Activated CD4-positive, alpha-beta T cell treated with anti-CD3 and anti-CD28 coated beads for 36 hours (primary cell): ENCODE measurements at places on chromosomes 5 and 9. TPM values are rescaled to one million over a fixed set of nuclear protein-coding genes. Genes with fewer than 3 reads are reported as not detected.

RBM22 gene
- total RNA-seq, result 59.9 TPM

GRCh38 chr9:84857211-84857610, 187.7 kb downstream of the NTRK2 start:
- DNase-seq, result no peak

DNA sequence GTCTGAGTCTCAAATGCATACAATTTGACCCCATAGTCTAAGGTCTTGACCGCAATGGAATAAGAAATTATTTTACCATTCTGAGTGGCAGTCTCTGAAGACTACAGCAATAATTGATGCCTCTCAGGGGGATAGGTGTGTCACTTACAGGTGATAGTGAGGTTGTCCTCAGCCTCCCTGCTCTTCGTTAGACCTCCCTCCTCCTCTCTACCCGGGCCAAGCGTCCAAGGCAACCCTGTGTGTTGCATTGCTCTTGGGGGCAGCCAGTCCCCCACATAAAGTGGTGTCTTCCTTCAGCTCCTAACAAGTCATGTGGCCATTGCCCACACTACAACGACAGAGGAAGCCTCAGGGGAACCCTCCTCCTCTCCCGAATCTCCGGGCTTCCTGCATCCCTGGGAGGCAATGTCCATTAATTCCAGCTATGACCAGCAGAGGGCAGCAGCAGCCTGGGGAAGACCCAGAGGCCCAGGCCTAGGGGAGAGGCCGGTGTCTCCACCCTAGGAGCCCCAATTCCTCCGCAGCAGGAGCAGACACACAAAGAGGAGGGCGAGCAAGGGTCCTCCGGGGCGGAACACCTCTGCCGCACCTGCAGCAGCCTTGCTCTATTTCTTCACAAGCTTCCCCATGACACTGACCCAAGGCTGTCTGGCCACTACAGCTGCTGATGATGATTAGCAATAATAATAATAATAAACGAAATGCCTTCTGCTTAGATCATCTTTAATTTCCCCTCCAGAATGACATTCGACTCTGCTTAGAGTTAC, 134.8 kb downstream of the KCNIP1 start:
- DNase-seq, result peak; percentile 84

DNA sequence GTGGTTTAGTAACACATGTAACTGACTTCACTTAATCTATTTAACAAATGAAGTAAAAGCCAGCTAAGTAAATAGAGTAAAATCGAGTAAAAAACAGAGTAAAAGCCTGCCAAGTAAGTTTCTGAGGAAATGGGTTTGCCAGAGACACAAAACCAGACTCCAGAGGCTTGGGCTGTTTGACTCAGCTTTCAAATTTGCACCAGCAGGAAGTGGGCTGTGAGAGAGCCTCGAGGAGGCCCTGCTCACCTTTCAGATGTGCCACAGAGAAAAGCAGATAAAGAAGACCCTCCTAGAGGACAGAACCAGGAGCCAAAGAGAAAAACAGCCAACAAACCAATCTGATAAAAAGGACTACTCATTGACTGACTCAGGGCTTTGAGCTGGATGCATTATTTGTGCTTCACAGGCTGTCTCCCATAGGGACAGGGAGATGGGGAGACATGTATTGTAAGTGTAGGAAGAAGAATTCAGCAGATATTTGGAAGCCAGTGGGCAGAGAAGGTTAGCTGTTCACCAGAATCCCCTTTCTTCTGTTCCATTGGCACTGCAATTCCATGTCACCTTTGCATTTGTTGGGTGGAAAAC, 14.4 kb upstream of the AMACR start:
- DNase-seq, result peak; percentile 72

DNA sequence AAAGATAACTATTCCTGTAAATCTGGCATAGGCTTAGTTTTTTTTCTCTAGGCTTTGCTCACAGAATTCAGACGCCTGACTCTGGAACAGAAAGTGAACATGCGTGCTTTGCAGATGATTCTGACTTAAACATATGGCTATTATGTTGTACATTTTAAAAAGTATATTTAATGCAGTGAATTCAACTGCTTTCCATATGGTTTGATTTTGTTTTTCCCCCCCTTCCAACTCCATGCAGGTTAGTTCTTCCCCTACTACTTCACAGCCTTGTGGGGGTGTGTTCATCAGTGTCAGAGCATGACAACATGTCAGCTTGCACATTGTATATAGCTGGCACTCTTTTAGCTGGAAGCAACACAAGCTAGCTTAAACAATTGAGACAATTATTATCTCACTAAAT, 226.8 kb downstream of the TMEM167A start:
- DNase-seq, result no peak

DNA sequence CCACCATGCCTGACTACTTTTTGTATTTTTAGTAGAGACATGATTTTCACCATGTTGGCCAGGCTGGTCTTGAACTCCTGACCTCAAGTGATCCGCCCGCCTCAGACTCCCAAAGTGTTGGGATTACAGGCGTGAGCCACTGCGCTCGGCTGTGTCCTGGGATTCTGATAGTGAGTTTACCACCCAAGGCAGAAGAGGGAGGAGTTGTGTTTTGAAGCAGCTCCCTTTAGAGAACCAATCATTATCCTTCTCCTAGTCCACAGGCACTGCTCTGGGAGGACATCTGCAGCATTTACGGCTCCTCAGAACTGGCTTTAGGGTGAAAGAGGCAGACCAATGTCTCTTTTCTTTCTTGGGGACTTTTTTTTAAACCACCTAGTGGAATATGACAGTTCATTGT, 5.7 kb downstream of the C9orf152 start:
- no peak for DNase-seq

- no peak for DNase-seq
Observed at GRCh38 chr5:77168161-77168878, 42.2 kb upstream of the PDE8B start.

GRCh38 chr5:5409151-5409810, 13.2 kb upstream of the ICE1 start:
- DNase-seq, result peak; percentile 36

GRCh38 chr9:34554211-34555001, 31.6 kb upstream of the ENHO start:
- DNase-seq, result no peak

DNA sequence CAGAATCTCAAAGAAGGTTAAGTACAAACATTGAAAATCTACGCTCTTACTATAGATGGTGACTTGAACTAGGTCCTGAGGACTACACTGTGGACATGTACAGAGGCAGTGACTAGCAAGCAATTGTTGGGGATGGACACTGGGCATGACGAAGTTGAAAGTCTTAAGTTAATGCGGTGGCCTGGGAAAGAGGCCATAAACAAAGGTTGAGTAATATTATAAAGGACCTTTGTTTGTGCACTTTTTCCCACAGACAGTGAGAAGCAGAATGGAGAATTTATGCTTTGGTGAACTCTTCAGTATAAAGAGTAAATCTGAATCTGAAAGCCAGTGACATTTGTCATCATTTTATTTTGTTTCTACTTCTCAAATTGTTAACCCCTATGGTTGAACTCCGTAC, 15.3 kb downstream of the ALDH1A1 start:
- no peak for DNase-seq

DNA sequence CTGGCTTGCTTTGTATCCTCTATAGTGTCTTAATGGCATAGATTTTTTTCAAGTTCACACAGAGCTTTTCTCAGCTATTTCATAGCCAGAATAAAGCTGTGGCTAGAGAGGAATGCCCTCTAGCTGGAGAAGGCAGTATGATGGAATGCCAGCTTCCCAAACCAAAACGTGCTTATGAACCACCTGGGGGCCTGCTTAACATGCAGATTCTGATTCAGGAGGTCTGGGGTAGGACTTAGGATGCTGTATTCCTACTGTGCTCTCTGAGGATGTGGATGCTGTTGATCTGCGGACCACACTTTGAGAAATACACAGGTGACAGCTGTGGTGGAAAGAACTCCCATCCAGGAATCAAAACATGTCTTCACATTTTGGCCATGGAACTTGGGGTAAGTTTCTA, 49.9 kb upstream of the DPYSL3 start:
- no peak for DNase-seq

- peak; percentile 7 for DNase-seq
Observed at GRCh38 chr5:87074934-87075541, 192.6 kb upstream of the RASA1 start.

DNA sequence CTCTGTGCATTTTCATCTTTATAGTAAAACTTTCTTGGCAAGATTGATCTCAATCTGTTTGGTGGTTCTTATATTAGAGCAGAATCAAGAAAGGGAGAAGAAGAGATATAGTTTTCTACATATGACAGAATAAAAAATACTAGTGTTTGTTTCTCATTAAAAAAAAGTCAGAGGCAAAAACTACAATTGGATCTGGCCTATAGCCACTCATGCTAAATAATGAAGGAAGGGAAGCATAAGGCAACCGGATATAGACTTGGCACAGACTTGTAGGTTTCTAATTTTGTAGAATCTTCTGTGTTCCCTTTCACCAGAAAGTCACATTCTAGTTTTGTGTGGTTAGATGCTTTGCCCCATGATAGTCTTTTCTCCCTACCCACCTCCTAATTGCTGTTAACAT, 306.2 kb downstream of the PIK3R1 start:
- no peak for DNase-seq

- no peak for DNase-seq
Observed at GRCh38 chr9:133429214-133429613, 7.0 kb downstream of the ADAMTS13 start.
